M059J (cell line): ENCODE measurements at places on chromosomes 2 and 18. TPM values are rescaled to one million over a fixed set of nuclear protein-coding genes. Genes with fewer than 3 reads are reported as not detected.
A peak's percentile ranks its signal among the peaks of the same experiment; 100 is the strongest.

DNA sequence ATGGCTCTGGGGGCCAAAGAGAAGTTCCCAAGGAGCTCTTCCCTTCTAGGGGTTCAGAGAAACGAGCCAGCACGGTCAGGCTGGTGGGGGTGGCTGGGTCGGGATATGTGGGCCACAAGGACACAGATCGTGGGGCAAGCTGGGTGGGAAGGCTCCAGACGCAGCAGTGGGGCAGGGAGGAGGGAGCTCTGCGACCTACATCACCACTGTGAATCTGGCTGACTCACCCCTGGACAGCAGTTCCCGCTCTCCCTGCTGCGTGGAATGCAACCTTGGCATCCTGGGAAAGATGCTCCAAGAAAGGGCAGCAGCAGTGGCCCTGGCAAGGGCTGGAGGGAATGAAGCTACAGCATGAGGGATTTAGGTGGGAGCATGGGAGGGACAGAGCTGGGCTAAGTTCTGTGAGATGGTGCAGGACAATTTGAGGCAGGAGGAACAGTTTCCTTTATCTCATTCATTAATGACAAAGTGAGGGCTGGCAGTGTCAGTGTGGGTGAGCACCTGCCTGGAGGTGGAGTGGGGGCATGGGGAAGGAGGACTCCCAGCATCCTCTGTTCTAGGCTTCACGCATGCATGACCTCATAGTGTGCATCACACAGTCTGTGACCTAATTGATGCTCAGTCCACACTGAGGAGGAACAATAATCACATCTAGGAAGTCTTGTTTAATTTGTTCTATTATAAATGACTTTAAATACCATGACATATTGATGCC, 25.0 kb downstream of the CELF4 start:
- peak; percentile 15 for DNase-seq

GRCh38 chr2:17540093-17540812, at the start of gene VSNL1:
TSS of gene VSNL1 (plus strand) at chr2:17540696. CDS start at chr2:17592075, 51,379 bp downstream.
- DNase-seq, result peak; percentile 82

LRRC30 gene
- not detected in 2 replicates for total RNA-seq

HNMT gene
- total RNA-seq, result 9.7 and 9.8 TPM in 2 replicates

GRCh38 chr2:29068513-29068912, 5.8 kb downstream of the PCARE start:
- DNase-seq, result no peak

SP140L gene
- 7.6 and 11.2 TPM in 2 replicates for total RNA-seq

TMEM182 gene
- total RNA-seq, result 5.5 and 11.1 TPM in 2 replicates

GRCh38 chr18:67509741-67510391, 6.7 kb downstream of the DSEL start:
- DNase-seq, result peak; percentile 28

- peak; percentile 21 for DNase-seq
Measured at GRCh38 chr2:105518897-105519296, 120.0 kb upstream of the FHL2 start.
